ENCODE measurements at places on chromosomes 12 and 14.

DNA sequence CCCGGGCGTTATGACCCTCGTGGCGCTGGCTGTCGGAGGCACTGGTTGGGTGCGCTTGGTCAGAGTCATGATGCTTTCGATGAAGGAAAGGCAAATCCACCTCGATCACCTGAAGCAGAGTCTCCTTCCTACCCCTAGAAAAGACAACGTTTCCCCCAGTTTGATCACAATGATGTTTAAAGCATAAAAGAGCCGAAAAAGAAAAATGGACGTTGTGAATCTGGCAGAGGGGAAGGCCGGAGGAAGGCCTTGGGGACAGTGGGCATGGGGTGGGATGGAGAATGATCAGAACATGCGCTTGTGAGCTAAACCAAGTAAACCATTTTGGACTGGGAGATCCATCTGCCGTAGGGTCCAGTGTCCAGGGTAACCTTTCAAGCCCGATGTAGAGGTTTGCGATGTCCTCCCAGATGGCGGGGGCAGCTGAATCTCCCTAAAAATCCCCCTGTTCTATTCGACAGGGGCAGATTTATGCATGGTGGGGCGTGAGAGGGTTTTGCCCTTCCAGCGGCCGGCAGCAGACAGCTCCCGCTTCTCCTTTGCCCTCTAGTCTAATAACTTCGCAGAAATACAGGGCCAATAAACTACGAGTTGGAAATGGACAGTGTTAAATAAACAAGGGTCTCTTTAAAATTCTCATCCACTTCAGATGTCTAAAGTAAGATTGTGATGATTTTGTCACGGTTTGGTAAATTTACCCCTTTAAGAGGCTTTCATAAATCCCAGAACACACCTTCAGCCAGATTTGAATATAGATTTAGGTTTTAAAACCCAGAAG lies 2.3 kb upstream of the OTX2 start:
- no peak for DNase-seq

DNA sequence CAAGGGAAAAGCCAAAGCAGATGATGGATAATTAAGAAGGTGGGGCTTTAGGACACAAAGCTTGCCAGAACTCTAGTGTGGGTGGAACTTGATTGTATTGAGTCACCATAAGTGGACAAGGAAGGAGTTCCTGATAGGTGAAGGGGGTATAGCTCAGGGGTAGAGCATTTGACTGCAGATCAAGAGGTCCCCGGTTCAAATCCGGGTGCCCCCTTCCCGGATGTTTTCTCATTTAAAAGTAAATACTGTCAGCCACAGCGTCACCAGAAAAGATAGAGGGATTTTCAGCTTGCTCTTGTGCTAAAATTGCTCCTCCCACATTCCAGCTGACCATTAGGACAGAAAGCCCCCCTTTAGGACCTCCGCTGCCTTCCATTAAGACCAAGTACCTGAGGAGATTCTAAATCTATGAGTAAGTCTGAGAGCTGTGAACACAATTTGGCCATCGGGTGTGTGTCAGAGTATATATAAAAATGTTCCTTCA lies 36.6 kb downstream of the DCAF4 start:
- peak; percentile 73 for DNase-seq

DNA sequence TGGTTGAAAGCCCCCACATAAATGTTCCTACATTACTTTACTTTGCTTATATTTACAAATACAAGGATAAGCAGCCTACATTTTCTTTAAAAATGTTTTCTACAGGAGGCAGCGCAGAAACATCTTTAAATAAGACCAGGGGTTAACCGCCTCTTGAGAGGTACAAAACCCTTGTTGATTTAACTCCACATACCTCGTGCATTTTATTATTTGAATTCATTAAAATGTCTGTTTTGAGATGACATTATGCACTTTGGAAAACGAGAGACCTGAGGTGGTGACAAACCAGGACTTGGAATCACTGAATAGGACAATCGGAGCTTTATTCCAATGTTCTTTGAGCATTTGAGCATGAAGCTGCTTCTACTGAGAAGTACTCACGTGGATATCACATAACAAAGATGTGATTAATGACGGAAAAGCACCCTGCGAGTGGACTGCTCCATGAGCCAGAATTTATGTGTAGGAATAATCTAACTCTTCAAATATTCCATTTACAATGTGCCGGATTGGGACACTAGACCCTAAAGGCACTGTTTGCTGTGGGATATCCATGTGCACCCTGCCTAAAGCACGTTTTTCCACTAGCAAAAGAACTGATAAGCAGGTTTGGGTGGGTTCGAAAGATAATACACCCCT lies 746 bp upstream of the DUSP16 start:
- peak; percentile 19 for DNase-seq

GRCh38 chr12:1216560-1216959 lies 225.5 kb downstream of the ERC1 start:
- DNase-seq: no peak

GRCh38 chr12:62919838-62920237 lies 15.1 kb downstream of the PPM1H start:
- DNase-seq: peak; percentile 18

DNA sequence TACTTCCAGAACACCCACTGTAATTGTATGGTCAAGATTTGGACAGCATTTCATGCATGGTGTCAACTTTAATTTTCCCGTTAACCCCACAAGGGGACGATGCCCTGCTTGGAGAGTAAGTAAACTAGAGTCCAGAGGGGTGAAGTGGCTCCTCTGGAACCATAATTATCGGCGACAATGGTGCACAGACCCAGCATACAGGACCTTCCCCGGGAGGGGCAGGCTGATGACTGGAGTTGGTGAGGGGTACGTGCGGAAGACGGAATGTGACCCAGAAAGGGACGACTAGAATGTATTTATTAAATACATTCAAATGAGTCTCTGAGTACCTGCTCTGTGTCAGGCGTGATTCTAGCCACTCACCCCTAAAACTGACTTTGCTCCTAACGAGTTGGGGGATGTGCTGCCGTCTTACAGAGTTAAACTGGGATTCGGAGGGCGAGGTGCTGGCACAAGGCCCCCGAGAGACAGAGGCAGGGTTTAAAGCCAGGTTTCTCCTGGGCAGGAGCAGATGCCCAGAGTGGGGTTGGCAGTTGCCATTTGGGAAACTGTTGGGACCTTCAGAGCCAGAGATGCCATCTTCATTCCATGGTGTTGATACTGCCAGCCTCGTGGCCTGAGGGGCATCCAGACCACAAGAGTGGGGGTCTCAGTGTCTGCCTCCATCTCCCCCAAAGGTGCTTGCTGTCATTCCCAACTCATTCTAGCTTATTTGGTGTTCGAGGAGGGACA lies 10.9 kb downstream of the RTL1 start:
- no peak for DNase-seq

DNA sequence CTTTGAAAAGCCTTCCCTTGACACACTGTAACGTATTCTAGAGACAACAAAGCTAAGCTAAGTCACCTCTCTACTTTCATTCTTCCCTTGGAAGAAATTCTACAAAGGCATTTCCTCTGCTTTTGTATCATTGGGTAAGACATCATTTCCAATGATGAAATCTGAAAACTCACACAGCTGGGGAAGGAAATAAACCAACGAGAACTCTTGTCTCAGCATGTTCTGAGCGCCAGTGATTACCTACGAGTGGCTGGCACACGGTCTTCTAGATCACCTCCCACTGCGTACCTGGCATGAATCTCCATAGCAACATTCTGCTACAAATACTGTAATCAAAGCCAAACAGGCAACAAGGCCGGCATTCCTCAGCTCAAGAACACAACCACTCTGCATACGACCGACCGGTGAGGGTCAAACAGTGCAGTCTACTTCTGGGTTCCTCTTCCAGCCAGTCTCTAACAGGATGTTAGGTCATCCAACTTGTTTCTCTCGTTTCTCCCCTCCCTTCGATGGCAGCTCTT lies 7.6 kb downstream of the VPS37B start:
- no peak for DNase-seq

- no peak for DNase-seq
Observed at GRCh38 chr14:102320671-102321455, 1.3 kb downstream of the ZNF839 start.

GRCh38 chr14:51846631-51847488 lies 13.6 kb upstream of the GNG2 start:
- peak; percentile 86 for DNase-seq

GRCh38 chr14:61925043-61925442 lies 162.8 kb downstream of the SNAPC1 start:
- peak; percentile 23 for DNase-seq

- no peak for DNase-seq
Observed at GRCh38 chr14:93326196-93326595, 6.6 kb downstream of the BTBD7 start.

DNA sequence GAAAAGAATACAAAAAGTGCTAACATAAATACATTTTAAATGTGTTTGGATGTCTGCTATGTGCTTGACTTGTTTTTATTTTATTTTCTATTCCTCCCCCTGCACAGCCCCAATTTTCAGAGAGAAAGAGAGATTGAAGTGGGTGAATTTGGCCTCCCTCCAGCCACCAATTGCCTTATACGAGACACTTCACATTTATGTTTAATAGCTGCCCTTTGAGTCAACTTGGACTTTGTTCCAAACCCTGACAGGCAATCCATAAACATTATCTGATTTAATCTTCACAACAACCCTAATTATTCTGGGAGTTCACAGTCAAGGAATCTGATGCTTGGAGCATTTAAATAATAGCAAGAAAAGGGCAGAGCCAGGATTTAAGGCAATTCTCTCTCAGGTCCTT lies 161.7 kb downstream of the SLC15A4 start:
- no peak for DNase-seq

GRCh38 chr14:54700717-54701116 lies 133.8 kb downstream of the SAMD4A start:
- DNase-seq: no peak

DNA sequence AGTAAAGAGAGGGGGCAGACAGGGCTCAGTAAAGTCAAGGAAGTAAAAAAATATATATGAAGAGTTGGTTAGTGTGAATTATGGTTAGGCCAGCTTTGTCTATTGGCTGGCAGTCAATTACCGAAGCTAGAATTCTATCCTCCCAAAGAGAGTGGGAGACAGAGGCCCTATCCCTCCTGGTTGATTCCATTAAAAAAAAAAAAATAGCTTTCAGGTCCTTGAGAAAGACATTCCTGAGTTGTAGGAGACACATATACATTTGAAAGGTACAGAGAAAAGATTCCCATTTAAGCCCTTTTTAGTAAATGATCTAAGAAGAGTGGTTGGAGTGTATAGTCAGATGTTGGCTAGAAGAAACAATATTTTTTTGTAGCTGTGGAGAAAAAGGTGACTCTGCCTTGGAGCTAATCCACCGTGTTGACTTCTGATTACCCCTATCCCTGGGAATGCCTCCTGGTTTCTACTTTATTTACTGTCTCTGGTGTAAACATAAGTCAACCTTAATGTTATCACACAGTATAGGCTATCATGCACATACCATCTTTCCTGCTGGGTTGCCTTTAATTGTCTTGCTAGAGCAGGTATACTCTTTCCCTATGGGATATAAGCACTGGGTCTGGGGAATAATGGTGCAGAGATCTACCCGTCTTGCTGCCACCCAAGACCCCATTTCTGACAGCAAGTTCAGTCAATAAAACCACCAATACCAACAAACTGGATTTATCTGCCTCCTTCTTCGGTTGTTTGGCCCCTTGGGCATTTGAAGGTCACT lies 859.9 kb upstream of the ATXN7L3B start:
- no peak for DNase-seq

- DNase-seq: no peak
Observed at GRCh38 chr14:67442139-67442906, 30.4 kb upstream of the PLEK2 start.

GRCh38 chr12:7113389-7113871 lies 4.4 kb upstream of the C1RL start:
- peak; percentile 40 for DNase-seq

DNA sequence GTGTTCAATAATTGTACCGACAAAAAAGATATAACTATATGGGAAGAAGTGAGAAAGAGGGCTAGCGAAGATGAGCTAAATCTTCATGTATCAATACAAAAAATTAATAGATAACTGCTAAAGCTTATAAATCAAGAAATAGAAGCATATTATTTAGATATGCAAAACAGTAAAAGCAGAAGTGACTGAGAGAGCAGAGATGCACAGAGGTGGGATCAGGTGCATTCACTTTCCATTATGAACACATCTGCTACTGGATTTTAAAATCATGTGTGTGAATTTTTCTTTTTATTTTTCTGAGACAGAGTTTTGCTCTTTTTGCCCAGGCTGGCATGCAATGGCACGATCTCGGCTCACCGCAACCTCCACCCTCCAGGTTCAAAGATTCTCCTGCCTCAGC lies 33.4 kb downstream of the GUCY2C start:
- no peak for DNase-seq

- DNase-seq: no peak
Observed at GRCh38 chr14:51604073-51604472, 47.6 kb upstream of the FRMD6 start.

- DNase-seq: no peak
Observed at GRCh38 chr12:124947561-124948398, 33.3 kb upstream of the UBC start.

GRCh38 chr14:77097006-77097699 lies 905 bp upstream of the CIPC start:
- no peak for DNase-seq

DNA sequence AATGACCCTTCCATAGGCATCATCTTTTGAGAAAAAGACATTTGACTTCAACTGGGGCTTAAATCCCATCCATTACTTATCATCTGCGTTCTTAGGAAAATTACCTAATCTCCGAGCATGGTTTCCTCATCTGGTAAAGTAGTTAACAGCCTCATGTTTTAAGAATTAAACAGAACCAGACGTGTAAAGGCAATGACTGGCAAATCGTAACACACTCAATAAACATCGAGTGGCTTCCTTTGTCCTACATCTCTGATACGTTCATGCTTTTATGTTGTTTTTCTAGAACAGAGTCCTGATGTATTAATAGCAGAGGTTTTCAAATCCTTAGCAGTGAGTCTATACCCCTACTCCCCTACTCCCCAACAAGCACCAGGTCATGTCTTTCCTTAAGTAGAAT lies 189.7 kb upstream of the RGS6 start:
- DNase-seq: no peak

DNA sequence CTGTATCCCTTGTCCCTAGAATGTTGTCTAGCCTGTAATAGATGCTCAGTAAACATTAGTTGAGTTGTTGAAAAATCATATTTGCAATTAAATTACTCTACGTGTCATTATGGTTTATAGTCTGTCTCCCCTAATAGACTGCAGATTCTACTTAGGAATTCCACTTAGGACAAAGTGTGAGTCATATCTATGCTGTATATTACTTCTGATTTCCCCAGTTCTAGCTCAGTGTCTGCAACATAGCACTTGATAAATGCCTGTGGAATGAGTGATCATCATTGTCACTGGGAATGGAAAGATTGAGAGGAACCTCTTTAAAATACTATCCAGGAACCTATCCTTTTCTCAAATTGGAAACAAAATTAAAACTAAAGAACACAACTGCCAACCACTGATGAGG lies 99.3 kb downstream of the TBX5 start:
- no peak for DNase-seq

- DNase-seq: no peak
Observed at GRCh38 chr12:60075091-60075490, 479.3 kb downstream of the SLC16A7 start.

DNA sequence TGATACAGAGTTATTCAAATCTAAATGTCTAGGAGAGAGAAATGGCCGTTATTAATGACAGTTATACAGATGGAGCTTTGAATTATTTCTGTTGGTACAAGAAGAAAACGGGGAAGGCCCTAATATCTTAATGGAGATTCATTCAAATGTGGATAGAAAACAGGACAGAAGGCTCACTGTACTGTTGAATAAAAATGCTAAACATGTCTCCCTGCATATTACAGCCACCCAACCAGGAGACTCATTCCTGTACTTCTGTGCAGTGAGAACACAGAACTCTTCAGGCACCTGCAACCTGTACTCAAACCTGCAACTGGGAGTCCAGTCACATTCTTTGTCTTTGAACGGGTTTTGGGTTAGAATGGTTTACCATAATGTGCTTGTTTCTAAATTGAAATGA lies 403.2 kb downstream of the DAD1 start:
- DNase-seq: no peak

All from cardiac muscle cell (in vitro differentiated cells and primary cell).